Posterior cingulate gyrus (tissue), 11 donors: ENCODE measurements at places on chromosomes 6 and 20.

- no peak for DNase-seq
Observed at GRCh38 chr20:58330249-58330648, 20.7 kb downstream of the RAB22A start.

DNA sequence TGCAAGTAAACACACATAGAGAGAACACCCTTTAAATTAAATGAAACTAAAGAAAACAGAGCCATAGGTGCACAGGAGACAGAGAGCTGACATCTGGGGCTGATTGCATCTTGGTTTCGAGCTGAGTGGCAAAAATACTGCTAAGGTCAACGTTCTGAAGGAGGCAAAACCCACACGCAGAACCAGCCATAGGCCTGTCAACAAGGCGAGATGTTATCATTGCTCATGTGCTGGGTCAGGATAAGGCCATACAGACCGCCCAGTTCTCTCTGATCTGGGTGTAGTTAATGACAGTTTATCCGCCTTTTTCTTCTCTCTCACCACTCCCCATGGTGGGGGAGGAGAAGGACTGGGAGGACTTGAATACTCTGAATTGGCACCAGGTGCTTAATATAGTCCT is 4.5 kb upstream of the FAM110A start:
- DNase-seq, result no peak

- DNase-seq, result no peak
Observed at GRCh38 chr6:126063512-126064146, 77.3 kb downstream of the TRMT11 start.

DNA sequence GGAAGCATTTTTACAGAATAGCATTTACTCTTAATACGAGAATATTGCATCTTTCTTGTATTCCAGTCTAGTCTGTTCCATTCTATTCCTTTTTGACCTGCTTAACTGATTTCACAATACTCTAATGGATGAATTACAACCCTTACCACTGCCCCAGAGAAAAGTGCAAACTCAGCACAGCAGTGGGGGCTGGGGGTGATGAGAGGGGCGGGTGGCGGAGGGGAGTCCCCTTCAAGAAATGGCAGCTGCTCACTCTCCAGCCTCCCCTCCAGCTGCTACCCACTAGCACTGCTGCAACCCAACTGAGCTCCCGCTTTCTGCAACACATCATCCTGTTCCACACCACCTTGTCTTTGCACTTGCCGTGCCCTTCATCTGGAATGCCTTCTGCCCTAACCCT is 30.1 kb downstream of the PIM1 start:
- no peak for DNase-seq

DNA sequence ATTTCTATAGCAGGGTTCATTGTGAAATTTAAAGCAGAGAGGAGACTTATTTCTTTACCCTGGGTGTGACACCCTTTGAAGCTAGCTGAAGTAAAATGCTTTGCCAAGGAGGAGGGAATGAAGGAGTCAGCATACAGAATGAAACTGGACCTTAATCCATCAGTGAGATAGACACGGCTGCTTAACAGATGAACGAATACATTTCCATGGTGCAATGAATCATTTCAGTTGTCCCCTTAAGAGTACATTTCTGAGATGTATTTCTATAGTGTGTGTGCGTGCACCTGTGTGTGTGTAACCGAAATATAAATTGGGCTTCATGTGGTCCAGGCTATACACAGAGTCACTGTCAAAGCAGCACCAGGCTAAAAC is 73.8 kb upstream of the CD93 start:
- no peak for DNase-seq

DNA sequence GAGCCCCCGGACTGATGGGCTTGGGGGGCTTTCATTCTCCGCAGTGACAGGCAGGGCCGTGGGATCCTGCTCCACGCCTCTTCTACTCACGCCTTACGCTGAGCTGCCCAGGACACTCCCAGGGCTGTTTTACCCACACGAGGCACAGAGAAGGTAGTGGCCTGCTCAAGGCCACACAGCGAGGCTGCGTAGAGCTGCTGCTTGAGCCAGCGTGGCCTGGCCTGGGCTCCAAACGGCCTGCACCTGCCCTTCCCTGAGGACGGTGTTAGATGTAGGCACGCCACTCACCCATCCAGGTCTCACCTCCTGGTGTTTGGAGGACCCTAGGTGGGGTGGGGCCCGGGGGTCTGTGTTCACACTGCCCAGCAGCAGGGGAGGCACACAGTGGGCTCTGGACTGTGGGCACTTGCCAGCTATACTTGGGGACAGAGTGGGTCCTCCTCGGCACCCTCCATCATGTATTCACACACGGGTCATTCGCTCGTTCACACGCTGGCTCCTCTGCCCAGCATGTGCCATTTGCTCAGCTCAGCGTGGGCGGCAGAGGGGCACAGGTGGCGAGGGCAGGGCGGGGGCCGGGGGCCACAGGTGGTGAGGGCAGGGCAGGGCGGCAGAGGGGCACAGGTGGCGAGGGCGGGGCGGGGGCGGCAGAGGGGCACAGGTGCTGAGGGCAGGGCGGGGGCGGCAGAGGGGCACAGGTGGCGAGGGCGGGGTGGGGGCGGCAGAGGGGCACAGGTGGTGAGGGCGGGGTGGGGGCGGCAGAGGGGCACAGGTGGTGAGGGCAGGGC is 18.4 kb upstream of the RBBP8NL start:
- no peak for DNase-seq

- no peak for DNase-seq
Observed at GRCh38 chr20:19970256-19970765, 46.9 kb upstream of the NAA20 start.

GRCh38 chr20:60115451-60115850 is 157.2 kb downstream of the CDH26 start:
- no peak for DNase-seq

GRCh38 chr20:57809149-57809548 is 99.3 kb upstream of the PMEPA1 start:
- DNase-seq, result no peak

- DNase-seq, result no peak
Observed at GRCh38 chr6:99611148-99611547, 4.5 kb downstream of the PRDM13 start.

DNA sequence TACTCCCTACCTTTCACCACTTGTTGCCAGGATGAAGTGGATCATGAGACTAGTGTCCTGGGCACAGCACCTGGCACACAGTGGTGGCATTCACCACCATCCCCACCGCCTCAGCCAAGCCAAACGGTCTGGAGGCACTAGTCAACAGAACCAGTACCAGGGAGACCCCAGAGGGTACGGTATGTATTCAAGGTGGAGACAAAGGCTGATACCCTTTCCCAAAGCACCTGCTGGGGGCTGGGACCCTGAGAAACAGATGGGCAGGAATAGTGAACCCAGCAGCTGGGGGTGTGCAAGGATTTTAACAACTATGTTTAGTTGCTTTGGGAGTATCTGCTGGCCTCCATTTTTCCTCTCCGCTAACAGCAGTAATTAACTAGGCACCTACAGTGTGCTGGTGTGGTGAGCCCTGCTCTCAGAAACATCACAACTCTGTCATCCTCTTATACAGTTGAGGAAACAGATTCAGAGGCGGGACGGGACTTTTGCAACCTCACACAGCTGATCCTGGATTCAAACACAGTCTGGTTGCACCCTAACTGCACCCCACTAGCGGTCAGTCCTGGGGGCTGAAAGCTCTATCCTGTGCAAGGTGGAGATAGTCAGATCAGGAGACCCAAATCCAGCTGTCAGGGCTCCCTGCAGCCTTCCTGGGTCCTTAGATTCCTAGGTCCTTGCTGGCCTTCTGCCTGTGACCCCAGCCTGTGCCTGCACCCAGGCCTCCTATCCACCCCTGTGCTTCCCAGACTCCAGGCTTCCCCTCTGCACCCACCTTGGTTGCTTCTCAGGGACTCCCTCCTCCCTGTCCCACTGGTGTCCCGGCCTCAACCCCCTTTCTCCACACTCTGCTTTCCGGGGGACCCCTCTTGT is 1.2 kb downstream of the SNTA1 start:
- no peak for DNase-seq

- no peak for DNase-seq
Observed at GRCh38 chr6:26197933-26198721, 110.9 kb downstream of the HFE start.

GRCh38 chr6:132445201-132445951 is 44.1 kb upstream of the MOXD1 start:
- DNase-seq, result no peak

GRCh38 chr6:135025175-135025574 is 29.4 kb downstream of the HBS1L start:
- no peak for DNase-seq

DNA sequence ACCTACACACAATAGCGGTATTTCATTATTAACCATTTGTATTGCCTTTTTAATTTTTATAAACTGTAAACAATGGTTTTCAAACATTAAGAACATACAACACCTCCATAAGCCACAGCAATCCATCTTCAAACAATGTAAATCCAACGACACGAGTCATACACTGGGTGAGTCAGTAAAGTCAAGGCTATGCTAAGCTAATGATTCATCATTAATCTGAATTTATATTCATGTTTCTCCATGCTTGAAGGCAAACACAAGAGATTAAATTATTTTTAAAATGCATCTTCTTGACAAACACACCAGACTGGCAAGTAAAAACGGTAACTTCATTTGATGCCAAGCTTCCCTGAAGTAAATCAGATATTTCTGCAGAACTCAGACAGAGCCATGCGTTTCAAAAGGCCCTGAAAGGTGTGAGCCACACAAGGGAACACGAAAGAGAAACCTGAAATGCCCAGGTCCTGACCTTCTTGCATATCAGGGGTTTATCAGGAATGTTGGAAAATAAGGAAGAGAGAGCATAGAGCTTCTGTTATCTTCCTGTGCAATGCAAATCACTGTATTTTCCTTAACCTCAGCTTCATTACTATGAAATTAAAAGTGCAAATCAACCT is 162.5 kb downstream of the ALDH8A1 start:
- DNase-seq, result no peak

- no peak for DNase-seq
Observed at GRCh38 chr6:165634101-165634880, 28.8 kb downstream of the PDE10A start.

DNA sequence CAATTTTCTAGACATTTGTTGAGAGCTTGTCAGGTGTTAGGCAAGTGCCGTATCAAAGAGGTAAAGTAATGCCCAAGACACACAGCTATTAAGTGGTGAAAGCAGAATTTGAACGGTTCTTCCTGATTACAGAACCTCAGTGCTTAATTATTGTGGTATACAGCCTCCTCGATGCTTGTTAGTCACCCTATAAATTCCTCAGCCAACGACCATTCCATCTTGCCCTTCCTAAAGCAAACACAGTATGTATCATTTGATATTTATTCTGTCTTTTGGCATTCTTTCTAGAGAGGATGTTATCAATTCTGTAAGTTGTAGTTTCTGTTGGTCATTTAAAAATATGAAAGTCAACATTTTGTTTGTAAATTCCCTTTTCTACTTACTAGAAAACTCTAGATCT is 297.8 kb upstream of the BMP2 start:
- no peak for DNase-seq

- DNase-seq, result no peak
Observed at GRCh38 chr6:167092672-167093339, 30.1 kb upstream of the CCR6 start.

DNA sequence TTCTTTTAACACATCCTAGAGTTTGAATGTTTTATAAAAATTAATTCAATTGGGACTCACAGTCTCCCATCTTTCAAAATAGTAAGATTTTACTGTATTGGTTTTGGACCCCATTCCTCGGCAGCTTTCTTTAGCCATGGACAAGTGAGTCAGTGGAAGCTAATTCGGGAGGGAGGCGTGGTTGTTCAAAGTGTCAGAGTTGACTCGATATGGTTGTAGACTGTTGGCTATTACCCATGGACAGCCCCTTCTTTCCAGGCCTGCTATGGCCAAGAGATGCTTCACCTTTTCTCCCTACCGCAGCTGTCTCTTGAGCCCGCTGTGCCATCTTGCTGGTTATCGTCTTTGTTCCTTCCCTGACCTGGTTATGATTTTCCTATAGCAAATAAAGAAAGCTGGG is 243.0 kb downstream of the CD83 start:
- DNase-seq, result no peak

GRCh38 chr6:158086504-158087223 is 81.4 kb downstream of the SERAC1 start:
- no peak for DNase-seq

DNA sequence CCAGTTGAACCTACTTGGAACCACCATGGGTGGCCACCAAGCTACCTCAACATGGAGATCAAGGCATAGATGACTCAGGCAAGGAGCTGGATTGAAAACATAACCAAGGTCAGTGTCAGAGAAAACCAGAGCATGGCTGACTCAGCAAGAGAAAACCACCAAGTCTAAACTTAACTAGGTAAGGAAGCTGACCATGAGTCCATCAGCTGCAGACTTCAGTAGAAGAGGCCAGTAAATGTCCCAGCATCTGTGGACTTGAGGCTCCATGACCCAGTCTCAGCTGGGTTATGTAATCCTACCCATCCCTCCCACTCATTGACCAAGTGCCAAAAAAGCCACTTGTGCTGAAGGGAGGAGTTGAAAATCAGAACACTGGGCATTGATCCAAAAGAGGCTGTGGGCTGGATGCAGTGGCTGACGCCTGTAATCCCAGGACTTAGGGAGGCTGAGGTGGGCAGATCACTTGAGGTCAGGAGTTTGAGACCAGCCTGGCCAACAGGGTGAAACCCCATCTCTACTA is 93.7 kb upstream of the CBLN4 start:
- no peak for DNase-seq

GRCh38 chr20:42173440-42173839 is 555.3 kb upstream of the CHD6 start:
- no peak for DNase-seq

DNA sequence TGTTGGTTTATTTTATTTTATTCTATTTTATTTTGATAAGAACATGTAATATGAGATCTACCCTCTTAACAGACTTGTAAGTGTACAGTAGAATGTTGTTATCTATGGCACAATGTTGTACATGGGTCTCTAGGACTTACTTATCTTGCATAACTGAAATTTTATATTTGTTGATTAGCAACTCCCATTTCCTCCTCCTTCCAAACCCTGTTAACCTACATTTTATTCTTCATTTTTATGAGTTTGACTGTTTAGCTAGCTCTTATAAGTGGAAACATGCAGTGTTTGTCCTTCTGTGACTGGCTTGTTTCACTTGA is 37.9 kb upstream of the BCAS1 start:
- DNase-seq, result no peak

DNA sequence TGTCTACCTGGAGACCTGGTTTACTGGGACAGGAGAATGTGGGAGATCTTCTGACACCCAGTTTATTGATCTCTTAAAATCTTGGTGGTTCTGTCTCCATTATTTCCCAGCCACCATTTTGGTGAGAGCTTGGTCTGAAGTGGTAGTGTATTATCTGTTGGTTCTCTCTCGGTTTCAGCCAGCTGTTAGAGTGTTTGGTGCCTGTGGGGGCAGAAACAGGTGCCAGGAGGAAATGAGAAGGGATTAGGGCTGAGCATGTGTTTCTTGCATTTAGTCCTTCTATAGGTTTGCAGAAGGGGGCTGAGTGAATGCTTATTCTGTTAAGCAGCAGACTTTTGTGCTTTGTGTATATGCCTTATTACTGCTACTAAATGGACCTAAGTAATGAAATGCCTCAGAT is 9.6 kb downstream of the JARID2 start:
- DNase-seq, result no peak
